Glomerular endothelial cell (primary cell): ENCODE measurements at places on chromosomes 4 and X.
A peak's percentile ranks its signal among the peaks of the same experiment; 100 is the strongest.

DNA sequence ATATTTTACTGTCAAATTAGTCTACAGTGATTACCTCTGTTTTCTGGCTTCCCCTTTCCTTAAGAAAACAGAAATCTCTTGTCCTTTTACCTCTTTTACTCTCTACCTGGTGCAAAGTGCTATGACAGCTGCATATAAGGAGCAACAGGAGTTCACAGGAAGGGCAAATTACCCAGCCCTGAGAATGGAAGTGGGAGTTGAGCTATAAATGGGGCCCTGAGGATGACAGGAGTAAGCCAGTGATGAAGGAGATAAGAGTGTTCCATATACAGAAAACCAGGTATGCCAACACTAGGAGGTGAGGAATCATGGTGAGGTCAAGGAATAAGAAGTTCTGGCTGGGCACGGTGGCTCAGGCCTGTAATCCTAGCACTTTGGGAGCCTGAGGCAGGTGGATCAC lies 4.5 kb upstream of the HSD17B13 start:
- DNase-seq = no peak

- no peak for DNase-seq
Measured at GRCh38 chr4:85028910-85029309, 62.4 kb upstream of the WDFY3 start.

- no peak for DNase-seq
Measured at GRCh38 chr4:119682099-119682498, 53.5 kb upstream of the PDE5A start.

DNA sequence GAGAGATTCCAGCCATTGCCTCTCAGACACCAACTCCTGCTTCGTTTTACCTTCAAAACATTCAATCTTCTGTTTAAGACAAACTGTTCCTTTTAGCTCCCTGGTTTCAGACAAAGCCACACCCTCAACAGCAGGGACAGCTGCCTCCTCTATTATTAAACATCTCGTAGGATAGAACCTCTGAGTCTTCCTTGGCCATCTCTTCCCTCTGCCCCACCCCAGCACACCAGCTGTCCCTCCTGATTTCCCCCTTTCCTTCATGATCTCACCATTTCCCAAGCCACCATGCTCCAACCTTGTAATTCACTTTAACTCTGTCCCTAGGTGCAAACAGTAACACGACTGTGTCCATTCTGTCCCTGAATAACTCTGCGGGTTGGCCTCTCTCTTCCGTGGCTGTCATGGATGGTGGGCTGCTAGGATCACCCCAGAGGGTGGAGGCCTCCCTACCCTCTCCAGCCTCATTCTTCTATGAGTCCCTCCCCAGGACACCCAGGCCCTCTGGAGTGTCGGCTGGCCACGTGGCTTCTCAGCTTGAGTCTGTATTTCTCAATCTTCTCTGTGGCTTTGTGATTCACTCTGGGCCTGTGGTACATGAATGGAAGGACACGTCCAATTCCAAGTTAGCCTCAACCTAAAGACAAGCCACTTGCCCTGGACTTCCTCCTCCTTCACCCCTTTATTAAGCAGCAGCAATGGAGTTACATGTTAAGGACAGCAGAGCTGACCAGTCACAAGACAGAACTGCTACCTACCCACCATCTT lies 349.9 kb downstream of the FBXW7 start:
- no peak for DNase-seq

DNA sequence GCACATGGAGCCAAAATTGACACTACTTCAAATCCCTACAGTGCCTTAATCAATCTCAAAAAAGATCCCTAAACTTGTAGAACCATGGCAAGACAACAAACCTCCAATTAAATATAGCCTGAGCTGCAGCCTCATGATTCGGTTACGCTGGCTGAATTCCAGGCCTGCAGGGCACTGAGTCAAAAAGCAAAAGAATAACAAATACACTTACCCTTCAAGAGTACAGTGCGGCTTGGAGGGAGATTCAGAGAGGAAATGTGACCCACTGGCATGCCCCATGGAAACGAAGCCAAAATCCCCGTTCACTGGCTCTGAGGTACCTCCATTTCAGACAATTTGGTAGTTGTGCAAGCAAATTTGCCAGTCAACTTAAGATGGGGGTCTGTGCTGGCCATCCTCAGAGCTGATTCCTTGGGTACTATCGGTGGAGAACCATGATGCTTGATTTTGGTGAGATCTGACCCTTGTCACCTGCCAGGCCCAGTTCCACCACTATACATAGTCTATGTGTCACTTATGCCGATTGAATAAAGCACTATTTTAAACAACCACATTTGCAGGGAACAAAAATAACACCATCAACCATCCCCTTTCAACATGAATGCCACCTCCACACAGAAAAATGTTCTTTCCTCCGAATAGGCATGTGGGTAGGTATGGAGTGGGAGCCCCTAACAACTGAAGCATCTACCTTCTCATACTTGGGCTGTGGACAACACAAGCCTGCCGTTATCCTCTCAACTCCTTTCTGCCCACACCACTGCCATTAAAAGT lies 2.1 kb downstream of the C4orf54 start:
- DNase-seq = no peak

DNA sequence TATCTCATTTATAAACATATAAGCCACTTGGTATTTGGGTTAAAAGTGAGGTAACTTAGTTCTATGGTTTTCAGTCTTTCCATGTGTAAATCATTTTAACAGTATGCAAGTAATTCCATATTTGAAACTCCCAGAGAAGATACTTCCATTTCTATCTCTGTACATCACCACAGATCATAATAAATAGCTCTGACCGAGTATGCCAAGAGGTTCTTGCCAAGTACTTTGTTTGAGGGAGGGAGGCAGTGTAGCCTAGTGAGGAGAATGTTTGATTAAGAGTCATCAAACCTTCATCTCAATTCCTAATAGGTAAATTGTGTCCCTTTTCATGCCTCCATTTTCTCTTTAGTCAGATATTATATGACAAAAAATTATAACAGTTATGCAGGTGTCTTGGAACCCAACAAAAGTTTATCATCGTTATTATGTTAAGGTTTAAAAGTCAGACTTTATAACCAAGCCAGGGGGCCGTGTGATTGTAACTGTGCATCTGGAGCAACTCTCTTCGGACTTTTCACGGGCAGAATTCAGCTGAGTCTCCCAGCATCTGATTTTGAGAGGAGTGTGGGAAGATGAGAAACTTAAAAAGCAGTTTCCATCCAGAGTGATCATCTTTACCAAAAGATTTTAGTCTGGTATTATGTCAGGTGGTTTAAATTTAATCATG lies 123.8 kb downstream of the ANK2 start:
- DNase-seq = no peak

DNA sequence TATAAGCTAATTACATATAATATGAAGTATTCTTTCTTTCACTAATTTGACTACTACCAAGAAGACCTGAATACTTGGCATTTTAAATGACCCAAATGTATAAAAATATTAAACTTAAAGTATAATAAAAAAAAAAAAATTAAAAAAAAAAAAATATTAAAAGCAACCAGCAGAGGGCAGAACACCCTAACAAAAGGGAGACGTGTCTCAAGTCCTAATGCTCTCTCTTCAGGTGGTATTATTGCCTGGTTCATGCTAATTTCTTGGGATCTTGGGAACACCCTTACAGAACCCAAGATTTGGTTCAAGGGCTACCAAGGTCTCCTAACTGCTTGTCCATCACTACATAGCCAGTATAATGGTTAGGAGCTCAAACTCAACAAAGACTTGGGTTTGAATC lies 754.8 kb downstream of the RAB28 start:
- DNase-seq = no peak

DNA sequence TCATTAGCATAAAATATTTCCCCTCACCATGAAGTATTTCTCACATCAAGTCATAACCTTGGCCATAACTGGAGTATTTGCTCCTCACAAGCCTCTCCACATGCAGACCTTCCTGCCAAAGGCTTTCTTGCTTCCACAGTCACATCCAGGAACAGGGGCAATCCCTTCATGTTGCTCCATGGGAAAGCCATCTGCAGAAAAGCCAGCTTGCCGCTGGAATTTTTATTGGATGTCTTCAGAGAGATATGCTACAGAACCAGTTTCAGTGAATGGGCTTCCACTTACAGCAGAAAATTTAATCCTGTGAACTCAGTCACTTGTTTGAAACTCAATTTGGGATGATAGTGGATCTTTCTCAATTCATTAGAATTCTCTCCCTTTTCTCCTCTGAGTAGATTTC lies 3.2 kb upstream of the CDKN2AIP start:
- no peak for DNase-seq

DNA sequence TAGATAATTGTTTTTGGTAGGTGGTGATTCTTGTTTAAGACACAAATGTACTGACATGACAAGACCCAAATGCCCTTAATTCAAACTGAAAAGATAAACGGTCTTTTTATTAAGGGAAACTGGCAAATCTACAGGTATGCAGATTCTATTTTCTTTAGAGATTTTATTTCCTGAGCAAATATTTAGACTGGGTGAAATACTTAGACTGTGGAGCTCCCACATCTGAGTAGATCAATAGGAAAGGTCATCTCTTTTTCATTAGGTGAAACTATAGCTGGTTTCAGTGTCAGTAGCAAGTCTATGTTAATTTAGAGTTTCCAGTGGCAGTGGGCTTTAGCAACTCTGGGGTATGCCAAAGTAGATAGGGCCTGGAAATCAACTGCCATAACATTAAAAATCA lies 446.7 kb downstream of the FSTL5 start:
- DNase-seq = no peak

- DNase-seq = no peak
Measured at GRCh38 chr4:168409089-168409801, 71.0 kb downstream of the DDX60L start.

- no peak for DNase-seq
Measured at GRCh38 chr4:15525080-15525479, 55.4 kb downstream of the CC2D2A start.

GRCh38 chr4:153780876-153781275 lies 8.0 kb downstream of the SFRP2 start:
- DNase-seq = no peak

DNA sequence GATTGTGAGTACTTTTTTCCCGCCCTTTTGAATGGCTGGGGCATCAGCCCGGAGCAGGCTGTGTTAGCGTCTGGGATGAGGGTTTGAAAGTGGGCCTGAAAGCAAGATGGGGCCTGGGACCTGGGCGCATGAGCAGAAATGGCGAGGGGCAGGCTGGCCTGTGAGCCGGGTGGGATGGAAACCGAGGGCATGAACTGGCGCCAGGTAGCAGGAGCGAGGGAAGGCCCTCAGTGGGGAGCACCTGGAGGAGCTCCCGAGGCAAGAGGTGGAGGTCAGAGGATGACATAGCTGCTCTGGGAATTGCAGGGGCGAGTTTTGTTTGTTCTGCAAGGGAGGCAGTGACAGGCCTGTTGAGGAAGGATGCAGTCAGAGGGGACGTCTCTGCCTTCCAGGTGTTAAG lies 68.6 kb downstream of the RGS12 start:
- no peak for DNase-seq

- no peak for DNase-seq
Measured at GRCh38 chrX:148193759-148194158, 212.6 kb downstream of the FMR1NB start.

DNA sequence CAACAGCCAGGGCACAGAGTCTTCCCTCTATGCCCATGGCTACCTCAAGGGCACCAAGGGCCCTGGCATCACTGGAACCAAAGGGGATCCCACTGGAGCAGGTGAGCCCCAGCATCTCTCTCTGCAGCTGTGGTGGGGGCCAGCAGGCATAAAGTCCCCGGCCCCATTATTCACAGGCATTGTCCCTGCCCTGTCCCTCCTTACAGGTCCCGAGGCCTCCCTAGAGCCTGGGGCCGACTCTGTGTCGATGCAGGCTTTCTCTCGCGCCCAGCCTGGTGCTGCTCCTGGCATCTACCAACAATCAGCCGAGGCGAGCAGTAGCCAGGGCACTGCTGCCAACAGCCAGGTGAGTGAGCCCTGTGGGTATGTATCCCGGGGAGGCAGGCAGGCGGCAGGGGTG lies 12.3 kb upstream of the UBA1 start:
- no peak for DNase-seq

DNA sequence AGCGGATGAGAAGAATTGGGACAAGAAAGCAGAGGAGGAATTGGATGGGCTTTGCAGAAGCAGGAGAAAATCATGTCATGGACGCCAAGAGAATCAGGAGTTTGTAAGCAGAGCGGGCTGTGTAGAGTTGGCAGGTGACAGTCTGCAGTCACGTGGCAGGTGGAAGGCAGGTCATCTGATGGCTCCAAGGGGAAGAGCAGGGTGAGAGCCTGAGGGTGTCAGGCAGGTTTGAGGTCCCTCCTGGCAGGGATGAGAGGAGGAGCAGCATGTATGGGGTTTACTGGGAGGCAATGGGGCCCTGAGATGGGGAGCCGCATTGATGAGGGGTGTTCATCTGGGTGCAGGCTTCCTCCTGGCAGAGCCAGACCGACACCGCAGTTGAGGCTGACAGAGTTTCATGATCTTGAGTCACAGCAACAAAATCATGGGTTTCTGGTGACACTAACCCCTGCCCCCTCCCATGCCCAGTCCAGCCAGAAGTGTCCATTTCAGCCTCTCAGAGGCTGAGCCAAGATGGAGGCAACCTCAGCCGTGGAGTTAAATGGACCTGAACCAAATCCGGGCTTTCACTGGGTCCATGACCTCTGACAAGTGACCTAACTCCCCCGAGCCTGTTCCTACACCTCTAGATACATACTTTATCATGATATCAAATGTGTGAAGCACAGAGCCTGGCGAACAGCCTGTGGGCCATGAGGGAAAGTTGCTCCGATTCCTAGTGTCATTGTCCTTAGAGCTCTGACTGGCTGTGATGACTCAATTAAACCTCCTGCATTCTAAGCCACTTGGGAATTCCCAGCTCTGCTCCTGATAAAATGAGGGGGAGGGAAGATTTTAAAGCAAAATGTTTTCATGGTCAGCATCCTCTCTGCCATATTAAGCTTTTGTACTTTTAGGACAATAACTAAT lies 36.1 kb downstream of the EVC start:
- DNase-seq = peak; percentile 33

- no peak for DNase-seq
Measured at GRCh38 chrX:115625572-115626301, 64.8 kb downstream of the PLS3 start.

DNA sequence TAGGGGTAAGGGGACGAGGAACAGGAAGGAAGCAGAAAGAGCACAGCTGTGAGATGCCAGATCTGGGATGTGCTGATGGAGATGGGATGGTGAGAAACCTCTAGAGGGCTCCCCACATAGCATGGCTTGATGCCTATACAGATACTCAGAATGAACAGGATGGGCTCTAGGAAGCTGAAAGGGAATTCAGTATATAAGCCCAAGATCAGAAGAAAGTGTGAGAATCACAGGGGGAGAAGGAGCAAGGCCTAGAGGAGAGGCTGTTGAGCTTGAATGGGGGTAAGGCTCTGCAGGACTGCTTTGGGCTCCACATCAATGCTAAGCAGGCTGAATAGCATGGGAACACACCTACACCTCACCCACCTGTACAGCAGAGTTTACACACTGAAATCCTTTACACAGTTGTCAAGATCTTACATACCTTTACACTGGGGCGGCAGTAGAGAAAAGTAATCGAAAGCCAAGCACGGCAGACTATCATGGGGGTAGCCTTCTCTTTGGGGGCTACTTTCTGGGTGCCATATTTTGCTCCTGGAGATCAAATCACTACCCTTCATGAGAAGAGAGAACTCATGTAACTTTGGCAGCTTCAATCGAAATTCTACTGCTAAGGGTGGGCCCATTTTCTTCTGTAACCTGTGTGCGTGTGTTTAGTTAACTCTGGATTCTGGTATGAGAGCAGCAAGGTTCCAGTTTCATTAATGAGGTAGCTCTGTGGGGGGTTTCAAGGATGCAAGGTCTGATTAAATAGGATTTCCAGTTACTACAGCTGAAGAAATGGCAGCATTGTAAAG lies 30.6 kb downstream of the HOPX start:
- DNase-seq = no peak

- no peak for DNase-seq
Measured at GRCh38 chr4:80419946-80420345, 84.4 kb downstream of the CFAP299 start.

GRCh38 chr4:148812101-148812500 lies 369.9 kb upstream of the NR3C2 start:
- DNase-seq = no peak
